Aortic smooth muscle cell (primary cell): ENCODE measurements at places on chromosomes 13 and 19. TPM values are rescaled to one million over a fixed set of nuclear protein-coding genes. Genes with fewer than 3 reads are reported as not detected.

Gene VMAC
- total RNA-seq, result 5.5 and 6.7 TPM in 2 replicates

Gene ZFP30
- 13.6 and 14.5 TPM in 2 replicates for total RNA-seq

Gene FUT3
- total RNA-seq, result not detected in 2 replicates

Gene FBXO17
- 11.0 and 15.3 TPM in 2 replicates for total RNA-seq

Gene EDNRB
- 2.3 and 9.4 TPM in 2 replicates for total RNA-seq

Gene USHBP1
- 0.13 and 0.25 TPM in 2 replicates for total RNA-seq

Gene LRRC4B
- total RNA-seq, result under 0.01 and 0.12 TPM in 2 replicates

Gene OLFM4
- 0.19 and 0.26 TPM in 2 replicates for total RNA-seq
